ENCODE measurements at places on chromosomes 1 and 21.

- no peak for DNase-seq
These were observed 332.7 kb downstream of the CHRM3 start for GRCh38 chr1:239718997-239719628.

DNA sequence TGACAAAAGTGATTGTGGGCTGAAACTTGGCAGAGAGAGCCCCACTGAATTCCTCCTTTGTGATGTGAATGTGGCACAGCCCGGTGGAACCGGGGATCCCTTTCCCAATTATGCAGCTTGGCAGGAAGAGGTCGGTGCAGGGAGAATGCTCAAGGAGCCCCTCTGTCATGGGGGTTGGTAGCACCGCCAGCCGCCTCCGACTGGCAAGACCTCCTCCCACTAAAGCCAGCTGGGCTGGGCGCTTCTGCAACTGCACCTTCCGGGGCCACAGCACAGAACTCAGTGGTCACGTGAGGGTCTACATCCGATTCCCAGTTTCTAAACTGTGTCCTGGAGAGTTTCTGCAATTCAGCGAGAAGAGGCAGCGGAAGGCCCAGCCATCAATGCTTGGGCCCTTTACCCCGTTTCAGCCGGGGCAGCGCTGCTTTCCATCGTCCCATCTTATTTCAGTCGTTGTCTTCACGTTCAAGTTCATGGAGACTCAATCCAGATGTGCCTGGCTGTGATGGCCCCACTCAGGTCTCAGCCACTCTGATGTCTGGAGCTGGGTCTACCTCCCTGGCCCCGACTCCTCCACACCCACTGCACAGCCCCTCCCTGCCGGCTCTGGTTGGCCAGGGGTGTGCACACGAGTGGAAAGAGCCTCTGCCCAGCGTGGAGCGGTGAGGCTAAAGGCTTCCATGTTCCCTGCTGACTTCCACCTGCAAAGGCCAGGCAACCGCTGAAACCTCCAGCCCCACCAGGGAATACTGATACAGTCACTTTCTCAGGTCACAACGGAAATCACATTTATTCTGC is 39.8 kb upstream of the FHAD1 start:
- no peak for DNase-seq

DNA sequence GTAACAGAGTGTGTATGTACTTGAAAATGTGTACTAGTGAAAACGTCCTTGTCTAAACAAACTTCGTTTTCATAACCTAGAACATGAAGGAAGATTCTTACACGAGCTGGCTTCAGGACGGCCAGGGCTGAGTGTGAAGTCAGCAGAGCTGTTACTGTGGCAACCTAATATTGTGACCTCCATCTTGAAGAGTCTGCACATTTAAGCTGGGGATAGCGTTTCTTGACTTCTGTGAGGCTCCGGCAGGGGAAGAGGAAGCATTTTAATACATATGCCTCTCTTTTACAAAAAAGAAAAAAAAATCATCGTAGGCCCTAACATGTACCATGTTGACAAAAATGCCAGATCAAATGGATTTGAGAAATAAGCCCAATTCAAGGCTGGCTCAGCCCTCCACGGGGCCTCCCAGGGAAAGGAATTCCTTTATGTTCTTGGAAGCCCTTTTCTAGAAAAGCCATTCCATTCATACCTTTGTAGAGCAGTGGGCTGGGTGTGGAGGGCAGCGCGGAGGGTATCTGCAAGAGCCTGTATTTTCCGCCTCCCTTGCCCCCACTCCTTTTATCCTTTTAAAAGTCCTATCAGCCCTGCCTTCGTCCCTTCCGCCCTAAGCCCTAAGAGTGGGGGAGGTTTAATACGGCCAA is 51.1 kb downstream of the SIM2 start:
- no peak for DNase-seq

DNA sequence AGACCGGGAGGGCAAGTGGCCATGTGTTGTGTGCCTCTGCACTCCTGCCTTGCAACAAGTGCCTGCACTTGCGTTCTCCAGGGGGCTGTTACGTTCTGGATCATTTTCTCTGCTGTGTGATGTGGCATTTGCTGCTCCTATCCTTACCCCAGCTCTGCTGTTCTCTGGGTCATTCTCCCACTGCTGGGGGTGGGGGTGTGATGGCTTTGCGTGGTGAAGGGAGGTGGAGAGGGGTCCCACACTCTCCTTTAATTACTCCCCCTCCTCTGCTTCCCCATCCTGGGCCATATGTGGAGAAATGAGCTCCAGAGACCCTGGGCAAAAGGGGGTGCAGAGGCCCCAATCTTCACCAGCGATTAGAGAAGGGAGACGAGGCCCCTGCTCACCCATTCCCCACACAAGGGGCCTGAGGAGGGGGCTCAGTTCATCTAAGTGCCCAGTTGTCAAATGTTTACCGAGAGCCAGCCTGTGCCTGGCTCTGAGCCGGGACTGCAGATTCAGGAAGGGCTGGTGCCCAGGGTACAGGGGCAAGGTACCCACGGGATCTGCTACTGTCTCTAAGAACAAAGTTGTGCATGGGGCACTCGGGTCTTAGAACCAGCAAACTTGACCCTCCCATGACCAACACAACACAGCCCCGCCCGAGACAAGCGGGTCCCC is 355.4 kb downstream of the PTPRU start:
- no peak for DNase-seq

DNA sequence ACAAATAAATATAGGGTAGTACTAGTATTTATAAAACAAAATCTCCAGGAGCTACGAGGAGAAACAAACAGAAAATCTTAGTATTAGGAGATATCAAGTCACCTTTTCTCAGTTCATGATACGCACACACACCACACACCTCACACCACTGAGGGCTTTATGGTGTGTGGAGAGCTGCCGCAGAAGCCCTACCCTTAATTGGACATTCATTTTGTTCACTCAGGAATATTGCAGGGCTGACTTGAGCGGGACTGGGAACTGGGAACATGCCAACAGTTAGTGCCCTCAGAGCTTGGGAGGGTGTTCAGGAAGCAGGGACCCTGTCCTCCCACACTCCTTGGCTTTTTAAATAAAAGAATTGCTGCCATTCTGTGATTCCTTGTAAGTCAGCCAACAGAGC is 386.8 kb downstream of the RYR2 start:
- DNase-seq: no peak

DNA sequence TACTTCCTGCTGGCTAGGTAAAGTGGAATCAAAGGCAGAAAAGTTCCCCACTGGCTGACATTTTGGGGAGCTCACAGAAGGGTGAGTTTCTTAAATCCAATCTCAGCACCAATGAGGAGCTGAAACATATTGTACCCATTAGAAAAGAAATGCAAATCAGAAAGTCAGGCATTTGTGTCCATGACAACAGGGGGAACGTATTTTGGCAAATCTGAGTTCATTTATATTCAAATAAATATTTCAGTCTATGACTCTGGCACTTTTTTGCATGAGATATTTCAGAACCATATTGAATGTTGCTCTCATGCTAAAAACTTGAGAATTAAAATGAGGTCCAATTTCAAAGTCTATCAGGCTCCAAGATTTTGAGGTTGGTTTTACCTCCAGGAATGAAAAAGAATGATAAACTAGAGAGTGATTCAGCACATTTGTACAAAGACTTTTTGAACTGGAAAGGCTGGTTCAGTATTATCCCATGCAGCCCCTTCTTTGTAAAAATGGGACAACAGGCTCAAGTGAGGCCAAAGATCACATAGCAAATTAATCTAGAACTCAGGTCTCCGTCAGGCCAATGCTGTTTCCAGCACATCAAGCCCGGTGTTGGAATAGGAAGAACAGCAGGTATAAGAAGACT is 202.2 kb downstream of the RRAGC start:
- no peak for DNase-seq

Data from stimulated activated CD8-positive, alpha-beta memory T cell treated with anti-CD3 and anti-CD28 coated beads, Interleukin-7, amount 100 ng/mL, for 1 hour (primary cell).